Activated CD4-positive, alpha-beta memory T cell treated with anti-CD3 and anti-CD28 coated beads, Interleukin-2, amount 10 ng/mL, durations not matched to agents 7 days and 5 days (primary cell): ENCODE measurements at places on chromosomes 5 and 9.

DNA sequence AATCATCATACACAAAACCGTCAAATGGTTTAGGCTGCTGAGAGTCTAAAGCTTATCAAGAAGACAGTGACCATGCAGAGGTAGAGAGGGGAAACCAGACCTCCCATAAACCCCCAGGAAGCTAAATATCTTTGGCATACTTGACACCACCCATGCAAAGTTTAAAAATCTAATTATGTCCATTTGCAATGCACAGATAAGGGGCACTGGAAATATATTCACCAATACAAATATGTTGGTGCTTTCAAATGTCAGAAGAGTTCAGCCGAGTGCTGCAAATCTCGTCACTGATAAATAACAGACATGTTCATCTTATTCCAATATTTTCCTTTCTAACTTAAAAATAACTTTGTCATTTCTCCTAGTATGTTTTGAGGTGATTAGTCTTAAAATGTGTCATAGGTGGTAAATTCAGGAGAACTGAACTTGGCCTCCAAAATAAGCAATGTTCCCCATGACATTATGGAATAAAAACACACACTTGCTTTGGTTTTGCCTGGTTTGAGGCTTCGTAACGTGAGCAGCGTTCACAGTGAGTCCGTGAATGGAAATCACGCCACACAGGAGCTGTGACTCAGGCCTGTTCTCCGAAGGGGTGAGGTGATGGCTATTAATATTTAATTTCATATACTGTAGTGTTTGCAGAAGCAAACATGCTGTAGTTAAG, 182.2 kb downstream of the AOPEP start:
- DNase-seq, result no peak
- no peak overlapping the region for H3K4me3 ChIP-seq
- no peaks in the 10 kb centered on the region for H3K27me3 ChIP-seq
- H3K4me1 ChIP-seq, result peaks cover 19% of the 10 kb centered on the region
- no peaks in the 10 kb centered on the region for H3K36me3 ChIP-seq

DNA sequence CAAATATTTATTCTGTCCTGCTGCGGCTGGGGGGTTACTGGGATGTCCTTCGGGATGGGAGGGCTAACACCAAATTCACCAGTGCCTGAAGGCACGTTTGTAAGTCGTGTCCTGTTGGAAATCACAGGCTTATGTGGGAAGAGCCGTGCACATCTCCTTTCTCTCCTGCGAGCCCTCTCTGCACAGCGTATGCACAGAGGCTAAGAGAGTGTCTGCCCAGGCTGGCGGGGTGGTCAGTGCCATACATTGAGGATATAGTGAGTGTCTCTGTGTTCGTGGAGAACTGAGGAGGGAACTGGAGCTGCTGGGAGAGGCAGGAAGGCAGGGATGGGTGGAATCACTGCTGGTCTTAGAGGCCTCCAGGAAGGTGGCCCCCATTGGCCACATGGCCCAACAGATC, 110.1 kb downstream of the WNK2 start:
- H3K36me3 ChIP-seq, result no peaks in the 10 kb centered on the region
- peaks cover 7% of the 10 kb centered on the region for H3K4me1 ChIP-seq
- no peak overlapping the region for H3K27ac ChIP-seq
- no peak overlapping the region for H3K4me3 ChIP-seq
- no peak for DNase-seq
- no peaks in the 10 kb centered on the region for H3K27me3 ChIP-seq

- peaks cover 40% of the 10 kb centered on the region for H3K36me3 ChIP-seq
- peak overlapping the region; percentile 100 for H3K4me3 ChIP-seq
- H3K27me3 ChIP-seq, result no peaks in the 10 kb centered on the region
- DNase-seq, result peak; percentile 47
Observed at GRCh38 chr5:98927989-98928872, 576 bp downstream of the CHD1 start.

DNA sequence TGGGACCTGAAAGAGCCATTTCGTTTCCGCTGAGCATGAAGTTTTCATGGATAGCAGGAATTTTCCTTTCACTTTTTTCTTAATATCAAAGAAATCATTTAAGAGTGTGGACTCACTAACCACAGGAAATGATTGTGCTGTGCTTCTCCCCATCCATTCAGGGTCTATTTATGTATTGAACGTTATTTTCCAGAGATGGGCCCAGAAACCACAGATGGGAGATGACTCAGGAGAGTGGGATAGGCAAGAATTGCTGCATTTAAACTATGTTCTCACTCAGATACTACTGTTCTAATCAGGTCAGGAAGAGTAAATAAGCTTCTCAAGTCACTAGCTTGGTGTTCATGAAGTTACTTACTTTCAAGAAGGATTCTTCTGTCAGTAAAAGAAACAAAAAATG, 763.8 kb downstream of the DTWD2 start:
- DNase-seq, result no peak
- H3K4me3 ChIP-seq, result no peak overlapping the region
- H3K36me3 ChIP-seq, result no peaks in the 10 kb centered on the region
- no peaks in the 10 kb centered on the region for H3K4me1 ChIP-seq
- H3K27ac ChIP-seq, result no peak overlapping the region
- no peaks in the 10 kb centered on the region for H3K27me3 ChIP-seq

- H3K4me3 ChIP-seq, result no peak overlapping the region
- no peaks in the 10 kb centered on the region for H3K36me3 ChIP-seq
- no peaks in the 10 kb centered on the region for H3K4me1 ChIP-seq
- H3K27ac ChIP-seq, result no peak overlapping the region
- H3K27me3 ChIP-seq, result peaks cover 35% of the 10 kb centered on the region
- DNase-seq, result no peak
Observed at GRCh38 chr9:90827181-90827871, 25.7 kb downstream of the SYK start.

DNA sequence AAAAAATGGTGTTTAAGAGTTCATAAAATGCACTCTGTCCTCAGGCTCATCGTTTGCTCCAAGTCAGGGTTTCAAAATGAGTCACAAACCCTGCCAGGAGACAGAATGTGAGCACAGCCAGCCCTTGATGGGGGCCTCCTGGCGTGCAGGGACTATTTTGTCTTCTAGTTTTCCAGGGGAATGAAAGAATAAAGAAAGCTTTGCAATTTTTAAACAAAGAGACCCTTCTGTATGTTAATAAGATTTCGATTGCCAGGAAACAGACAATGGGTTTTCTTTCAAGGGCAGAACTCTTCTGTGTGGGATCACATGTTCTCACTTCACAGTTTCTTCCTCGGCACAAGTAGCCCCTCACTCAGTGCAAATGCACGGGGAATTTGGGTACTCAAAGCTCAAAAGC, 121.4 kb upstream of the C6 start:
- DNase-seq, result no peak
- no peaks in the 10 kb centered on the region for H3K27me3 ChIP-seq
- no peak overlapping the region for H3K27ac ChIP-seq
- no peaks in the 10 kb centered on the region for H3K4me1 ChIP-seq
- no peak overlapping the region for H3K4me3 ChIP-seq

- no peak overlapping the region for H3K4me3 ChIP-seq
- H3K27ac ChIP-seq, result no peak overlapping the region
- H3K36me3 ChIP-seq, result no peaks in the 10 kb centered on the region
- DNase-seq, result no peak
- H3K4me1 ChIP-seq, result no peaks in the 10 kb centered on the region
- peaks cover 9% of the 10 kb centered on the region for H3K27me3 ChIP-seq
Observed at GRCh38 chr5:38745836-38746732, 99.7 kb upstream of the OSMR start.

DNA sequence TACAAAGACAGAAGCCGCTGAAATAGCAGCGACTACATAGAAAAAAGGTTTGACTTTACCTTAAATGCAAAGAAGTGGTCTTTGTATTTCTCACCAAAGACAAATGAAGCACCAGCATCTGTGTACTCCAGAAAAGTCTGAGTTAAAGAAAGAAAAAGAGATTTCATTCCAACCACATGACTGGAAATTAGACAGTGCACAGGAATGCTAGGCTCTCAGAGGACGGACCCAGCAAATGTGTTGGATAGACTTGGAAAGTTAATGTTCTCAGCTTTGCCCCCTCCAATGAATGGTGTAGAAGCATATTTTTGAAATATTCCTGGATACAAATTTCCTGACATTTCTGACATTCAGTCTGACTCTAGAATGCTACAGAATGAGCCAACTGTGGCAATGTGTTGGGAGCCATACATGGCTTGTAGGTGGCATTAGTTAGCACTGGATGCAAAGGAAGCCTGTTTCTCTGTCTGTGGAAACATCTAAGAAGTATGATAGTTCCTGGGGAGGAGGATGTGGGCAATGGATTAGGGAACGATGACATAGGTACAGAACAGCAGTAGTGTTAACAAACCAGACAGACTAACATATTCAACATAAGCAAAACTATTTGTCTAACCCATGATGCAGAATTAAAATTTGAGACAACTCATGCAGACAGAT, 43.3 kb downstream of the SLC28A3 start:
- no peaks in the 10 kb centered on the region for H3K27me3 ChIP-seq
- H3K4me1 ChIP-seq, result peaks cover 55% of the 10 kb centered on the region
- H3K36me3 ChIP-seq, result no peaks in the 10 kb centered on the region
- no peak for DNase-seq
- H3K4me3 ChIP-seq, result no peak overlapping the region
- no peak overlapping the region for H3K27ac ChIP-seq

GRCh38 chr5:178467568-178468195, 122.5 kb downstream of the COL23A1 start:
- H3K36me3 ChIP-seq, result no peaks in the 10 kb centered on the region
- H3K27ac ChIP-seq, result no peak overlapping the region
- H3K27me3 ChIP-seq, result peaks cover 1% of the 10 kb centered on the region
- H3K4me1 ChIP-seq, result no peaks in the 10 kb centered on the region
- no peak overlapping the region for H3K4me3 ChIP-seq

DNA sequence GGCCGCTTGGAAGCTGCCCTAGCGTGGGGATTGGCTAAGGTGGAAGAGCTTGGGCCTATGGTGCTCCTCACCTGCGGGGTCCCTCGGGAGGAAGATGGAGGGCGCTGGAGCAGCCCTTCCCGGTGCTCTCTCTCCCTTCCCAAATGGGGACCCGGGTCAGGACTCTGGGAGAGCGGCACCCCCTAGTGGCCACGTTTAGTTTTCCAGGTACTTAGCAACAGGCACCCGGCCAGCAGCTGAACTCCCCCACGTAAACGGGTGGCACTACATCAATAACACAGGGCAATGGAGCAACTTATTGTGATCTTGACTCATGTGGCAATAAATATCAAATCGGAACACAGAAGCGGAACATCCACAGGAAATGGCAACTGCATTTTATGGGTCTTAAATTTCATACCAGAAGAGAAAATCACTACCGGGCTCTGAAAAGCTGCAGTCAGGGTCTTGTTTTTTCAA, 316.6 kb downstream of the AGTPBP1 start:
- peaks cover 6% of the 10 kb centered on the region for H3K27me3 ChIP-seq
- H3K4me3 ChIP-seq, result no peak overlapping the region
- H3K4me1 ChIP-seq, result peaks cover 4% of the 10 kb centered on the region
- H3K36me3 ChIP-seq, result no peaks in the 10 kb centered on the region
- no peak overlapping the region for H3K27ac ChIP-seq

DNA sequence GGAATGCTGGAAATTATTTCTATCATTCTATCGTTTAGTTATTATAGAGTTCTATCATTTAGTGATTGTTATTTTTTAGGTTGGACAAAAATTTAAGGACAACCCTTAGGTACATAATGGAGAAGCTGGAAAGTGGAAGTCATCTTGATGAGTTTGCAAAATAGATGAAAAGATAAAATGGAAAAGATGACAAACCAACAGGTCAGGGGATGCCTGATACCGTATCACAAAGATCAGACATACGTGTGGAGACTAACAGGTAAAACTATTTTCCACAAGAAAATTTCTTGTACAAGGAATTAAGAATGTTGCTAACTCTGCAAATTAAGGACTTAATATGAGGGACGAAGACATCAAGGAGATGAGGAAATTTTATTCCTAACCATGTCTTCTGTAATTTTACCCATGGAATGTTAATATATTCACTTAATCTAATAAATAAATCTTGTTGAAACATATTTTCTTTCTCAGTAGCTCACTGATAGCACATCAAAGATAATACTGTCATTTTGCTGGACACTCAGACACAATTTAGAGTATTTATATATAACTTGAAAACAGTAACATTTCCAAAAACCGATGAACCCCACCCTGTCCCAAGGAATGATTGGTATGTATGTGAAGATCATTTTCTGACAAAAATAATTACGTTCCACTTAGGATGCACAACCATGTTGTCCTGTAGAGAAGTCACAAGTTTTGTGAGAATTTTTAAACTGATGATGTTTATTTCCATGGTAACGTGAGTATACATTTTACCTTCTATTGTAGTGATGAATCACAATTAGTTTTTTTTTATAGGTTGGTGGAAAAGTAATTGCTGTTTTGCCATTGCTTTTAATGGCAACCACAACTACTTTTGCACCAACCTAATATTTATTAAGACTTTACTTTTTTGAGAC, 2.6 kb downstream of the LURAP1L start:
- no peak for DNase-seq
- no peaks in the 10 kb centered on the region for H3K4me1 ChIP-seq
- H3K27me3 ChIP-seq, result peaks cover 18% of the 10 kb centered on the region
- no peak overlapping the region for H3K4me3 ChIP-seq

DNA sequence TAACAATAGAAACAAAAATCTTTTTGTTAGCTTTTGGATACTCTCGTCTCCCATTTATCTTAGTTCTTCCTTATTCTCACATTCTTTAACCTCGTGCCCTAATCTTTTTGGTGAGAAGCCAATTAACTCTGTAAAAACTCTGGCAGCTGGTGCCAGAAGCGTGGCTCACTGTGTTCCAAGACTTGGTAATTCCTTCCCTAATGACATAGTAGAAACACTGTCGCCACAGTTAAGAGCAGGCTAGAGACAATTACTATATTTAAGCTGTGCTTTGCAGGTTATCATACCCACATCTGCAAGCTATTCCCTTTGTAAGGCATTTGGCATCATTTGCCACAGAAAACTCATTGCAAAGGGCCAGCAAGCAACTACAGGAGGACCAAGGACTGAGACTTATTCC, 160.9 kb upstream of the PIK3R1 start:
- no peak overlapping the region for H3K4me3 ChIP-seq
- no peaks in the 10 kb centered on the region for H3K36me3 ChIP-seq
- H3K27me3 ChIP-seq, result peaks cover 2% of the 10 kb centered on the region
- H3K27ac ChIP-seq, result no peak overlapping the region
- no peak for DNase-seq
- H3K4me1 ChIP-seq, result no peaks in the 10 kb centered on the region

- H3K27me3 ChIP-seq, result no peaks in the 10 kb centered on the region
- no peak overlapping the region for H3K27ac ChIP-seq
- DNase-seq, result no peak
- H3K4me3 ChIP-seq, result no peak overlapping the region
- H3K36me3 ChIP-seq, result no peaks in the 10 kb centered on the region
Observed at GRCh38 chr9:17695482-17695881, 116.6 kb downstream of the SH3GL2 start.

- no peak for DNase-seq
- H3K4me3 ChIP-seq, result no peak overlapping the region
- H3K27ac ChIP-seq, result peak overlapping the region; percentile 99
- peaks cover 75% of the 10 kb centered on the region for H3K4me1 ChIP-seq
- no peaks in the 10 kb centered on the region for H3K27me3 ChIP-seq
- peaks cover 26% of the 10 kb centered on the region for H3K36me3 ChIP-seq
Observed at GRCh38 chr9:136541179-136541578, 4.7 kb downstream of the NOTCH1 start.

- H3K27ac ChIP-seq, result no peak overlapping the region
- H3K36me3 ChIP-seq, result no peaks in the 10 kb centered on the region
- H3K4me1 ChIP-seq, result no peaks in the 10 kb centered on the region
- no peak for DNase-seq
- H3K27me3 ChIP-seq, result peaks cover 8% of the 10 kb centered on the region
Observed at GRCh38 chr9:70688704-70689103, 274.2 kb upstream of the KLF9 start.
